ENCODE measurements at places on chromosomes 7 and 10.

- no peak for DNase-seq
Observed at GRCh38 chr7:40880581-40880980, 745.8 kb downstream of the SUGCT start.

- no peak for DNase-seq
Observed at GRCh38 chr7:5375925-5376324, 47.7 kb downstream of the TNRC18 start.

GRCh38 chr10:3961082-3961481 lies 176.1 kb upstream of the KLF6 start:
- no peak for DNase-seq

- DNase-seq = no peak
Observed at GRCh38 chr10:124153023-124153826, 59.8 kb upstream of the CHST15 start.

- DNase-seq = no peak
Observed at GRCh38 chr10:124122211-124122610, 28.8 kb upstream of the CHST15 start.

- DNase-seq = no peak
Observed at GRCh38 chr7:32116436-32116835, 46.2 kb upstream of the PDE1C start.

- DNase-seq = no peak
Observed at GRCh38 chr10:51377932-51378599, 303.8 kb downstream of the PRKG1 start.

- DNase-seq = no peak
Observed at GRCh38 chr10:6136215-6137201, 47.7 kb downstream of the RBM17 start.
